Gastroesophageal sphincter (tissue), 4 donors: ENCODE measurements at places on chromosomes 13 and 19. TPM values are rescaled to one million over a fixed set of nuclear protein-coding genes. Genes with fewer than 3 reads are reported as not detected.

GRCh38 chr19:34201133-34201532 is 28.8 kb downstream of the LSM14A start:
- no peak for ATAC-seq

GRCh38 chr13:45548281-45548680 is 67.3 kb downstream of the ERICH6B start:
- ATAC-seq: no peak

DNA sequence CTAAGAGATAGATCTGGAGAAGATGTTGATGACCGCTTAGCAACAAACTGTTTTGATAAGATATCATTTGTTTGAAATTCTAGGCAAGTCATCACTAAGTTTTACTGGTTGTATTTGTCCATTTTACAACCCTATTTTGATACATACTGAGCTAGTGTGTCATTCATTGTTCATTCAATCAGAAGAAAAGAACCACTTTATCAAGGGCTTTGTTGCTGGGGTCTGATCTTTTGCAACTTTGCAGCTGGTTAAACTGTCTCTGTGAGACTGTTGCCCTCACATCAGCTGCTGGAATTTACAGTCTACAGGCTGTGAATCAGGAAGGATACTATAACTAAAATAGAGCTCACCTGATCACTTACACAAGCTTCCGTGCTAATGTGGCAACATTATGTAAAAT is 290.5 kb downstream of the RFC3 start:
- ATAC-seq: no peak

DNA sequence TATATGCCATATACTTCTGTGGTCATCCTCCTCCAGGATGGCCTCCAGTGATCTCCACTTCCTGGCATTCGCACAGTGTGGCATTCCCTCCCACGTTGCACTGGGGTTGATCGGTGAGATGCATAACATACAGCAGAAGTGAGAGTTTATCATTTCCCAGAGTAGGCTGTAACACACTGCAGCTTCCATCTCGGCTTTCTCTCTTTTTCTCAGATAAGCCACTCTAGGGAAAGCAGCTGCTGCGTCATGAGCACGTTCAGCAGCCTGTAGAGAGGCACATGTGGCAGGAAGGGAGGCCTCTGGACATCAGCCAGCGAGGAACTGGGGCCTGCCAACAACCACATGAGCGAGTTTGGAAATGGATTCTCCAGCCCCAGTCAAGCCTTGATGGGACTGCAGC is 807.1 kb downstream of the DIAPH3 start:
- peak; percentile 62 for ATAC-seq

DNA sequence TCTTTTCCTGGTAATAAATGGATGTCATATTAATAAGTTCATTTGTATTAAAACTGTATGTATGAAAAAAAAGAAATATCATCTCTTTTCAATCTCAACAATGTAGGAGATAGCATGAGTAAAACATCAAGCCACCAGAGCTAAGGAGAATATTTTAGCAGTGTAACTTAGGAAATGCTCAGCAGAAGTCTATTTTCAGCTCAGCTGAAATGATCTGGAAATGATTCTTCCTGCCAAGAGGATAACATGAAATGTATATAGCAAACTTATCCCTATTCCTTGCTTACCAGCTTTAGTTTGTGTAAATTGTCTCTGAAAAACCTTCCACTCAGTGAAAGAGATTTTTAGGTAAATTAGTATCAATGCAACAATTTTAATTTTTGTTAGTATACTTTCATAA is 1194.4 kb downstream of the SLITRK1 start:
- ATAC-seq: no peak

DNA sequence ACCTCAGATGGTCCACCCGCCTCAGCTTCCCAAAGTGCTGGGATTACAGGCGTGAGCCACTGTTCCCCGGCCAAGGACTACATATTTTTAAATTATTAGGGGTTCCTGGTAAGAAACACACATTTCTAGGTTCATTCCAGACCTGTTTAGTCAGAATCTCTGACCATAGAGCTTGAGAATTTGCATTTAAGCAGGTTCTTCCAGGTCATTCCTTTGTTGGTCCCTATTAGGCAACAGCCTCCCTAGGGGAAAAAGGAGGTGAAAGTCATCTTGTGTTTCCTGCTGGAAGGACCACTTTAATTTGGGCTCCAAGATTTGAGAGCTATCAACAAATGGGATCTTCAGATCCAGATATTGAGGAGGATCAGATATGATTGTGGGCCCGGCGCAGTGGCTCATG is 16.3 kb downstream of the S1PR2 start:
- ATAC-seq: no peak

DNA sequence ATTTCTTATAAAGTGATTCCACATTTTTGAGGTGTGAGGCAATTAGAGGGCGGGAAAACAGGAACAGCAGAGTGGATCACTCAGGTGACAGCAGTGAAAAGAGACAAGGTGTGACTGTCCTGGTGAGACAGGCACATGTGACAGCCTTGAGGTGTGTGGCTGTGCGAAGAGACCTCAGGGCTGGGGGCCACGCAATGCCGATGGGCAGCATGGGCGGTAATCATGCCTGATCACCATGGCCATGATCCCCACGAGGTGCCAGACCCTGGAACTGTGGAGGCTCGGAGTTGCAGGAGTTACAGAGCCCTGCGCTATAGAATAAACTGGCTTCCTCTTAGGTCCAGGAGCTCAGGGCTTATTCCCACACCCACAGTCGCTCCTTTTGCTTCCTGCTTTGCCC is 2.0 kb downstream of the SPACA6 start:
- ATAC-seq: no peak

GRCh38 chr19:51777570-51778462 is 16.8 kb downstream of the FPR2 start:
- ATAC-seq: peak; percentile 87

DNA sequence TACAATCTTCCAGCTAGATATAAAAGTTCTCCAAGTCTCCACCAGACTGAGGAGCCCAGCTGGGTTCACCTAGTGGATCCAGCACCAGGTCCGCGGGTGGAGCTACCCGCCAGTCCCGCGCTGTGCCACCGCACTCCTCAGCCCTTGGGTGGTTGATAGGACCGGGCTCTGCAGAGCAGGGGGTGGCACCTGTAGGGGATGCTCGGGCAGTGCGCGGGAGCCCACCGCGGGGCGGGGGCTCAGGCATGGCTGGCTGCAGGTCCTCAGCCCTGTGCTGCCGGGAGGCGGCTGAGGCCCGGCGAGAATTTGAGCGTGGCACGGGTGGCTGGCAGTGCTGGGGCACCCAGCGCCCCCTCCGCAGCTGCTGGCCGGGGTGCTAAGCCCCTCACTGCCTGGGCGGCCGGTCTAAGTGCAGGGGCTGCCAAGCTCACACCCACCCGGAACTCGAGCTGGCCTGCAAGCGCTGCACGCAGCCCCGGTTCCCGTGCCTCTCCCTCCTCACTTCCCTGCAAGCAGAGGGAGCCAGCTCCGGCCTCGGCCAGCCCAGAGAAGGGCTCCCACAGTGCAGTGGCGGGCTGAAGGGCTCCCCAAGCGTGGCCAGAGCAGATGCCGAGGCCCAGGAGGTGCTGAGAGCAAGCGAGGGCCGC is 542.8 kb upstream of the PCDH9 start:
- no peak for ATAC-seq

DNA sequence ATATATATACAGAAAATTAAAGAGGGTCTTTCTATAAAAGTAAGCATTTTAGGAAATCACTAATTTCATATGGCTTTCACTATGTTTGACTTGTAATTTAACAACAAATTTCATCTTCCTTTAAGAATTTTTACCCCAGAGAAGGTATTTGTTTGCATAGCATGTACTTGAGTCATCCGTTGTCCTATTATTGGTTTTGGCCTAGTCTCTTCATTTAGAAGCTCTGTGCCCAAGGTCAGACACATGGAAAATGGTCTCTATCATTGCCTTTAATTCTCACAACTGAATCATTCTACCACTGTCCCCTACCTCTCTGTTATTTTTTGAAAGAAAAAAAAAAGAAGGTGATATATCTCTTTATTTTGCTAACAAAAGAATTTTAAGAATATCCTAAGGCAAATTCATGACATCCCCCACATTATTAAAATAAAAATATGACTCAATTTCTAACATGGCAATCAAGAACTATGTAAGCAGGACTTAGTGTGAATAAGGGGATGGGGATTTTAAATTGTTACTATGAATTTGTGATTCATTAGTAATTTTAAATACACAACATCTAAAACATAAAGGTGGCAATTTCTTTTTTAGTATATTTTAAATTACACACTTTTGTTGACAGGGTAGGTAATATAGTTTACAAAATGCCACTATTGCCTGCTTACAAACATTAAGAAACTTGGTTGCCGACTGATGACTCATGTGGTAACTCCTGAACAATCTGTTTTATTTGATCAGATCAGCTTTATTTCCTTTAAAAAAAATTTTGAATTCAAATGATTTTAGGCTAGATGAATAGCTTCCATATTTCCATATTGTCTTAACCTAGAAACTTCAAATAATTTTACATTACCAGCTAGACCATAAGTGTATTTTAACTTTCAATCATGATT is 13.9 kb downstream of the SLITRK5 start:
- ATAC-seq: no peak

- no peak for ATAC-seq
Measured at GRCh38 chr19:42286349-42287016, 15.4 kb upstream of the PRR19 start.

DNA sequence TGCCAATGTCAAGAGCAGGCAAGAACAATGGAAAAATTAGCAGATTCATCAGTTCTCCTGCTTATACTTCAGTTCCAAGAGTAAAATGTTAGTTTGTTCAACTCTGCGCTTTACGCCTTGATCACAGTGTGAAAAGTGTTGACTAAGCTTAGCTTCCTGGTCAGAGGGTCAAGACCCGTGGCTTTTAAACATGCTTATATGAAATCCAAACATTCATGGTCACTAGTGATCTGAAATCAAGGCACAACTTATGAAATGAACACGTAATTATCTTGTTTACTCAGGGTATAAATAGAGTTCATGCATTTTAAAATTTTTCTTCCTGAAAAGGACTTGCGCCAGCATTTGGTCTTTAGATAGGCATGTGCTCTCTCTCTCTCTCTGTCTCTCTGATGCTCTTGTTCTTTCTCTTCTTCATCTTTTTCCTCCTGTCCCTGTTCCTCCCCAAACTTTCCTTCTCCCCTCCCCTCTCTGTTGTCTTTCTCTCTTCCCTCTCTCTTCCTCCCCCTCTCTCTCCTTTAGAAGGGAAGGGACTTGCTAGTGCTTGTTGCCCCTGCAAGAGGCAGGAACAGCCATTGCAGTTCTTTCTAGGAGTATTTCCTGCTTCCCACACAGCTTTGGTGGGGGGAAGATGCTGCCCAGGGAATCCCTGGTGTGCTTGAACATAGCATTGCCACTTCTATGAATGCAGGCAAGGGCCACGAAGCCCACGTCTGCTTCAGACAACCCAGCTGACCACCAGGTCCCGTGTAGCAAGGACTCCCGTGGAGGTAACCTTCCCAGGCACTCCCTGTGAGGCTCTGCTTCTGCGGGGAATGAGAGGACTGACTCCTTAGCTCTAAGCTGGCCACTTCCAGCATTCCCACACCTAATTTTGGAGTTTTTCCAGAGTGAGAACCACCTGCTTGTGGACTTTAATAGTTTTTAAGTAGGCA is 7.1 kb upstream of the ZNF536 start:
- no peak for ATAC-seq

DNA sequence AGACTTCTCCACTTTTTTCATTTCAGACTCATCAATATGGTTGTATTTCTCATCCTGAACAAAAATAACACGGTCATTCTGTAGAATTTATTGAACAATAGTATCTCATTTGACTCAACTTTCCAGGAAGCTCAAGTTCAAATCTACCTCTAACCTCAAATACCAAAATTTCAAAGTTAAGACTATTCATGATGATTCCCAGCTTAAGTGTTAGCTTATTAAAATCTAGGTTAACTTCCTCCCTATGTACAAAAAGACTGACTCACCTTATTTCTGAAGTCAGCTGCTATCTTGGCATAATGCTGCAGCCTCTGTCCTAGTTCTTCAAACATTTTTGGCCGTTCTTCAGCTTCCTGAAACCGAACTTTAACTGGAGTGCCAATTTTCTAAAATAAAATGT is 23.2 kb downstream of the HSPH1 start:
- ATAC-seq: no peak

GRCh38 chr13:42047561-42048341 is 697 bp upstream of the DGKH start:
- ATAC-seq: peak; percentile 22

- peak; percentile 44 for ATAC-seq
Measured at GRCh38 chr19:11578258-11579142, 1.1 kb upstream of the ACP5 start.

DNA sequence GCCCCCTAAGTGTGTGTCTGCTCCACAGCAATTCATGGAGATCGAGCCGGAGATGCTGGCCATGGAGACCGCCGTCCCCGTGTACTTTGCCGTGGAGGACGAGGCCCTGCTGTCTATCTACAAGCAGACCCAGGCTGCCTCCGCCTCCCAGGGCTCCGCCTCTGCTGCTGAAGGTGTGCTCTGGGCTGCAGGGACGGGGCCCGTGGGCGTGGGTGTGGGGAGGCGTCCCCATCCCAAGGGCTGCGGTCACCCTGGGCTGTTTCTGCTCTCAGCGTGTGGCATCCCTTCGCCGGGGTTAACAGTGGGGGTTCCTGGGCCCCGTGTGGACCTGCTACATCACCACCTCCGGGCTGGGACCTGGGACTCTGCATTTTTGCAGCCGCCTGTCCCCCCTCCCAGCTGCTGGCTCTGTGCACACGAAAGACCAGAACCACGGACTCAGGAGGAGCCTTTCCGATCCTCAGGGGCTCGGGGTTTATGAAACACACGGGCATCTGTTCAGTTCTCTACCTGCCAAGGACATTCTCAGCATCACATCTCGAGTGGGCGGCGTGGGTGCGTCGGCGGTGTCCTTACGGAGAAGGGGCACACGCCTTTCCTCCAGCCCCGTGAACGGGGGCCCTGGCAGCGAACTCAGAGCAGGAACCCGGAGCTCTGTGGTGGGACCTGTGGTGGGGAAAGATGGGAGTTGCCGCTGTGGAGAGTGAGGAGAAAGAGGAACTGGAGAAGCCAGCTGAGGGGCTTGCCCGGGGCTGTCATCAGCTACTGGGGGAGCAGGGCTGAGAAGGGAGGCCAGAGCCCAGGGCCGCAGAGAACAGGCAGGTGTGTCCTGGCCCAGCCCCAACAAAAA is 7.8 kb downstream of the NCLN start:
- no peak for ATAC-seq

DNA sequence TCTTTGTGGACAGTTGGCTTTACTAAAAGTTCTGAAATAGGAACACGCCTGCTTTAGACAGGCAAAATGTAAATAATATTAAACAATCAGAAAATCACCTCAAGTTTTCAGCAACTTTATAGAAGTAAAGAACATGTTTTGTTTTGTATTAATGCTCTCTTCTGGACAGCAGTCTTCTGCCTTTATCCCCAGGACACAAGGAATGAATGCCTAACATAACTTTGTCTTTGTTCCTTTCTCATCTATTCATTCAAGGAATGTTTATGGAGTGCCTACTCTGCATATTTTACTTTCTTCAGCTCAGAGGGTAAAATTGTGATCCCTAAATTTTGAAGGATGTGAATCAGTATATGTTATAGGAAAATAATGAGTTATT is 325.4 kb downstream of the FOXO1 start:
- ATAC-seq: no peak

- ATAC-seq: no peak
Measured at GRCh38 chr13:84659359-84659661, 777.0 kb upstream of the SLITRK1 start.

The B3GNT8 gene
- total RNA-seq: 6.1 TPM

The ERCC5 gene
- total RNA-seq: 65.4 TPM

The FPR1 gene
- 1.6 TPM for total RNA-seq

The CBY2 gene
- not detected for total RNA-seq

The GARIN5A gene
- total RNA-seq: 0.78 TPM

The DUS3L gene
- 14.1 TPM for total RNA-seq

The ALG5 gene
- 21.1 TPM for total RNA-seq

The PLK5 gene
- not detected for total RNA-seq
